ENCODE measurements at places on chromosomes 2 and 18.

DNA sequence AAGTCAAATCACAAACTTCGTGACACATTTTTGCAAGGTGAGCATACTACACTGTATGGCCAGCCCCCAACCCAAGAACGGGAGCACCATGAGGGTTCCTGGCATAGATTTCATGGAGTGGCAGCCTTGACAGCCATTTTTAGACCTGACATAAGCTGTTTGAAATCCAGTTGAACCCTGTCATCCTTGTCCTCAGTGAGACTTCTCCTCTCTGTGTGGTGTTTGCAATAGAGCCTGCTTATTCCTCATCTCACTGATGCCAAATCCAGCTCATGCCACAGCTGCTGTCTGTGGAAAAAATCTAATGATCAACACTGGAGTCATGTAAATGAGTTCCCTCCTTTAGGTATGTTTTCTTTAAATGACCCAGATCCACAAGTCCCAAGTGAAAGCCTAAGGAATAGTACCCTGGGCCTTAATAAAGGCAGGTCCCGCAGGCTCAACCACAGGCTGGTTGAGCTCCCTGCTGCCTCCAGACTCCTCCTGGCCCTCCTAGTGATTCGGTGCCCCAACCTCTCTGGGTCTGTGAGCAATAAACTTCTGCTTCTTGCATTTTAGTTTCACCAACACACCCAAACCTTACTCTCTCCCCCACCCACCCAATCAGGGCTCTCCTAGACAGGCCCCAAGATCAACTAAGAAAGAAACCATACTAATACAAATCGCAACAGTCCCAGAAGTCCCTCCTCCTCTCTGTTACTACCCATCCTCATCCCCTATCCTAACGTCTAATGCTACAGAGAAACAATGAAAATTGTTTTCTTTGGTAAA, 8.4 kb upstream of the CREG2 start:
- DNase-seq = no peak

- DNase-seq = no peak
Measured at GRCh38 chr2:8479298-8479697, 202.6 kb upstream of the ID2 start.

- DNase-seq = no peak
Measured at GRCh38 chr2:15840148-15840547, 100.2 kb upstream of the MYCN start.

DNA sequence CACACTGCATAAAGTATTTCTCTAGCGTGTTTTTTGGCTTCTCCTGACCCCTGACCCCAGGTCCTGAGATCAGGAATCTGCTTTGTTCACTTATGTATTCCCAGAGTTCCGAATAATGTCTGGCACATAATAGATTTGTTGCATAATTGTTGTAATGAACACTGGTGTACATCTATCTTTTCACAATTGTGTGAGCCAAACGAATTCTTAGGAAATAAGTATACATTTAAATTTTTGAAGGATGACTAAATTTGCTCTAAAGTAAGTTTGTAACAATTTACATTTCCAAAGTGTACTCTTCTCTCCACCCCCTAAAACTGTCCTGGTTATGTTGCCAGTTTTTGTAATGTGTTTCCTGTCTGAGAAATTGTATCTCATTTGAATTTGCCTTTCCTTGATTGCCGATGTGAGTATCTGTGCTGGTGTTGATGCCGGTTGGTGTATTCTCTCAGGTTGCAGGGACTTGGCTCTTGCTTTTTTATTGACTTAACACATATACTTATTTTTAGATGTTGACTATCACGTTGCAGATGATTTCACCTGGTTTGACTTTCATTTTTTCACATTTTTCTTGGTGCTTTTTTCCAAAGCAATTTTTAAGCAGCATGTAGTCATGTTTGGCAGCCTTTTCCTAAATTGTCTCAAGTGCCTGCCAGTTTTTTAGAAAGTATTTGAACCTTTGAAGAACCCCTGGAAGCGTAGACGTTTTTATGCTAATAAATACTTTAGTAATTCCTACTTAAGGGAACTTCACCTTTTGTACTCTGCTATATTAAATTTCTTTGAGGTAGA, 16.1 kb upstream of the FARP2 start:
- DNase-seq = no peak

GRCh38 chr2:233173115-233173514, 78.4 kb upstream of the ATG16L1 start:
- no peak for DNase-seq

- DNase-seq = no peak
Measured at GRCh38 chr2:192247456-192247855, 52.7 kb upstream of the TMEFF2 start.

DNA sequence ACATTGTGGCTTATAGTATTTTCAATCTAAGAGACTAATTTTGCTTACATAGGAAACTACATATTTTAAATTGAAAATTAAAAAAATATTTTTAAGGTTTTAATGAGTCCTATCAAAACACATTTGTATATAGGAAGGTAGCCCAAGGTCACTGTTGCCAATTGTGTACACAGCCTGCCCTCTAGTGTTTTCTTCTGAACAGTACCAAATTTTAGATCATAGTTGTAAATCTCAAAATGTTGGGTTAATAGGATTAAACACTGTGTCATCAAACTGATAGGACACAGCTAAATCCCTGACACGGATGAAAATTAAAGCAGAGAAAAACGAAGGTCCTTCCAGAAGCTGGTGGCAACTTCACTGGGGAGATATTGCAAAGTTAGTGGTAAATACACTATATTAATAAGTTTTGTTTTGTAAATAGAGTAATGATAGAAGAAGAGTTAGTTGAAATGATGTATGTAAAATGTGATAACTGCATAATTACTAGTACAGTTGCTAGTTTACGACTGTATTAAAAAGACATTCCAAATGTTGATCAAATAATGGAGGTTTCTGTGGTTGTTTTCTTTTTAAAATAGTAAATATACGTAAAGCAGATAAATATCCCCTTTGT, 19.7 kb downstream of the CLUL1 start:
- DNase-seq = no peak

DNA sequence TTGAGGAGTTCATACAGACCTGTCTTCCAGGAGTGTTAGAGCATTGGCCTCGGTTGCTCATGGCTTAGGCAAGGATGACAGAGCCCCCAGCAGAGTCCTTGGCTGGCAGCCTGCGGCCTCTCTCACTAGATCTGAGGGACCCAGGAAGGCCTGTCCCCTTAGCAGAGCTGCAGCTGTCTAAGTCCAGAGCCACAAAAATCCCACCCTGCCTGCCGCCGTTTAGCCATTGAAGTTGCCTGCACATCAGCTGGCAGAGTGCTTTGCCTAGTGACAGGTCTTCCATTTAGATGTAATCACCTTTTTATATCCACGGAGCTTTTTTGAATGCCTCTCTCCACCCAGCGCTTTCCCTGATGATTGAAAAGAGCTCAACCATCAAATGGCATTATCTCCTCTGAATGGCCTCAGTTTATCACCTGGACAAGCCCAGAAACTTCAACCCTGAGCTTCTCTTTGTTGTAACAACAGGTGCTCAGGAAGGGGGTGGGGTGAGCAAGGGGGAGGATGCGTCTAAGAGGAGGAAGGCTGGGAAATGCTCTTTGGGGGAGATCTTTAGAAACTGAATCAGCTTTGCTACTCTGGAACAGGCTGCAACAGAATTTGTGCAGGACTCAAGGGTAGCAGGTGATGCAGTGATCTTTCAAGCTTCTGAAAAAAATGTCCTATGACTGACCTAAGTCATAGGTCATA, 71.9 kb downstream of the TNP1 start:
- DNase-seq = no peak

DNA sequence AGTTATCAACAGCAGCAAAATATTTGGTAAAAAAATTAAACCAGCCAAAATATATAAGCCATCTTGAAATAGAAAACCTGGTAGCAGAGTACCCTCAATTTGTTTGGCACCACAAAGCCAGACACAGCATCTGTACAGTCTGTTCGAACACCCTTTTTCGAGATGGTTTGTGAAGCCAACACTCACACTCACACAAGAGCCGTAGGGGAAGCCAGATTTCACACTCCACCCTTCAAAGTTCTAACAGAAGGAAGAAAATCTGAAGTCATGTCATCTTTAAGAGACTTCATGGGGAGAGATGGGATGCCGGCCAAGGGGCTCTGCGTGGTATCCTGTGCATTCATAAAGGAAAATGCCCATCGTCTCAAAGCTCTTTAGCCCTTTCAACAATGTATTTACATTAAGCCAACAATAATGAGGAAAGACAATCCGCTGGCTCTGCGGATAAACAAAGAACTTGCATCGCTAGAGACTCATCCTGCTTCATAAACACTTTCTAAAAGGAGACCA, 451.5 kb upstream of the CHST9 start:
- DNase-seq = no peak

- no peak for DNase-seq
Measured at GRCh38 chr2:237289139-237289538, 124.8 kb downstream of the COL6A3 start.

DNA sequence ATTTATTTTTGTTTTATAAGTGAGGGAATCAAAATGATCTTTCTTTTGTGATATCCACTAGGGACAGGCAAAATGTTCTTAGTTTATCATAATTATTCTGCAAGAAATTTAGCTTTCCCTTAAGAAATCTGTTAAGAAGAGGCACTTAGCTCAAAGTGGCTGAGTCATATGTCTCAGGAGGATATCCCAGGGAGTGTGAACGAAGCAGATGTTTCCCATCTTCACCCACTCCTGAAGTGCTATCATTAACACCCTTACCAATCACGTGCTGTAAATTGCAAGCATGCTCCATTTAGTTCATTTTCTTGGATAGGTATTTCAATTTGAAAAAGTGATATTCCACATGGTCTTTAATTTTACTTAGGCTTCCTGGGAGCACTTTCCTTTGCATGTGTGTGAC, 774.3 kb upstream of the TMEFF2 start:
- DNase-seq = no peak

GRCh38 chr2:61443342-61444041, 27.4 kb downstream of the USP34 start:
- no peak for DNase-seq

GRCh38 chr18:46222710-46223360, 118.7 kb downstream of the HAUS1 start:
- no peak for DNase-seq

GRCh38 chr2:240579771-240580614, 6.5 kb upstream of the CAPN10 start:
- peak; percentile 74 for DNase-seq

DNA sequence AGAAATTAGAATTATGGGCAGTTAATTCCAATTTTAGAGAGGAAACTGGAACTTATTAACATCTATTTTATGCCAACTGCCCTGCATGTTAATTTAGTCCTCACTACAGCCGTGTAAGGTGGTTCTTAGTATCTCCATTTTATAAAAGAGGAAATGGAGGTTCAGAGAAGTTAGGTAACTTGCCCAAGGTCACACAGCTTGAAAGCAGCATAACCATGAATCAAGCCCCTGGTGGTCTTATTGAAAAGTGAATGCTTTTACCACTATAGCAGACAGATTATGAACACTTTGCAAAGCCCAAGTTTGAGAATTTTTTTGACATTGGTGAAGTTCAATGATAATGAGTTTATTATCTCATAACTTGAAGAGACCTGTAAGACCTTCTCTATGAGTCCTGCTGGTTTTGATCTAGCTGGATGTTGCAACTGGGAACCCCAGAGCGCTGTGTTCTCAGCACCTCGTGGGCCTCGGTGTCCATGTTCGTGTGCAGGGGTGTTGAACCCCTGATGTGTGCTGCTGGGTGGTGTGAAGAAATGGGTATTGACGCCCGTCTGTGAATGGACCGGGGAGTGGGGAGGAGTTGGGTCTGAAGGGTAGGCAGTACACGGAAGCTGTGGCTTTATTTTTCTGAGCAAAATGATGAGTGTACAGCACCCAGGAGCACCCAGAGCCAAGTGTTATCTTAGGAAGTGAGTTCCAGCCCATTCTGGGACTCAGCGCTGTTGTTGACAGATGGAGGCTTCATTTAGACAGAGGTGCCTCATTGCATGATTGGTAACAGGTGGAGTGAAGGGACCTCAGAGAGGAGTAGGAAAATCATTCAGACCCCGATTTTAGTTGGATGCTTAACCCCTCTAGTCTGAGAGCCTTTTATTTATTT, 9.7 kb downstream of the GREB1 start:
- DNase-seq = no peak

DNA sequence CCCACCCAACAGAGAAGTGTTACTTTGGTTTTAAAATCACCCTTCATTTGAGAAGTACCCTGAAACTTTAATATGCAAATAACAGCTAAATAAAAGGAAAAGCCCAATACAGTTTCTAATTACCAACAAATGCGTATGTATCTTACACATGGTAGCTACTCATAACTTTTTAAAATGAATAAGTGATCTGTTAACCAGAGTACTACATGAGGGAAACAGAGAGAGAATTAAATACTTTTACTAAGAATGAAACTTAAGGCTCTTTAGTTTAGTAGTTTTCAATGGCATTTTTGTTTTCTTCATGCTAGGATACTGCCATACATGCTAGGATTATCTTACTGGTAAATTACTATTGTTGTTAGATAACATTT, 39.1 kb upstream of the NABP1 start:
- DNase-seq = no peak

GRCh38 chr2:134348760-134349159, 94.9 kb downstream of the MGAT5 start:
- no peak for DNase-seq
